Right forelimb (tissue), 1 donor: ENCODE measurements at places on chromosomes 7 and 10.

- DNase-seq: no peak
Observed at GRCh38 chr10:33900596-33900995, 566.1 kb upstream of the NRP1 start.

DNA sequence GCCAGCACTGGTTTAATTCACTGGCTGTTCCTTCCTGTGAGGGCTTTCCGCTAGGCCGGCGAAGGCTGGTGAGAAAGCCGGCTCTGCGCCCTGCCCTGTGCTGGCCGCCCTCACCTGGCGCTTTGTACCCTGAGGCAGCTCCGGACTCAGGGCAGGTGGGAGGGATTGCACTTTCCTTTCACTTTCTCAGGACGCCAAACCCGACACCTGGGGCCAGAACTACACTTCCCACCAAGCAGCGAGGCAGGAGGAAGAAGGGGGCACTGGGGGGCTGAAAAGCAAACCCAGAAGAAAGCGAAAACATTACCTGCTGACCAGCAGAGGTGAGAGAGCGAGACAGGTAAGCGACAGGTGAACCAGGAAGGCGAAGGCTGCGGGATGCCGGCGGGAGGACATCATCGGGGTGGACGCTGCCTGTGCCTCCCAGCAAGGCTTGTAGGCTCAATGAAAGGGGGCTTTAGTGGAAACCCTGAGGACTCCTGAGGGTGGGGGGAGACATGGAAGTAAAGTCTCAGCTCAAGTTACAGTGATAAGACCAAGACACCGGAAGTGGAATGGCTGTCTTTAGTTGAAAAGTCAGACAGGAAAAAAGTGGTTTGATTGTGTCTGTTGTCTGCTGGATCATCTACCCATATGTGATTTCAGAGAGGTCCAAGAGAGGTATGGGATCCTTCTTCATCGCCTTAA is at the start of gene RAB19:
TSS of gene RAB19 (plus strand) at position 181 of the 687 bp plus-strand sequence. CDS start 3,589 bp downstream, outside the sequence.
- DNase-seq: no peak

- no peak for DNase-seq
Observed at GRCh38 chr10:89248990-89249389, 2.6 kb downstream of the LIPA start.

DNA sequence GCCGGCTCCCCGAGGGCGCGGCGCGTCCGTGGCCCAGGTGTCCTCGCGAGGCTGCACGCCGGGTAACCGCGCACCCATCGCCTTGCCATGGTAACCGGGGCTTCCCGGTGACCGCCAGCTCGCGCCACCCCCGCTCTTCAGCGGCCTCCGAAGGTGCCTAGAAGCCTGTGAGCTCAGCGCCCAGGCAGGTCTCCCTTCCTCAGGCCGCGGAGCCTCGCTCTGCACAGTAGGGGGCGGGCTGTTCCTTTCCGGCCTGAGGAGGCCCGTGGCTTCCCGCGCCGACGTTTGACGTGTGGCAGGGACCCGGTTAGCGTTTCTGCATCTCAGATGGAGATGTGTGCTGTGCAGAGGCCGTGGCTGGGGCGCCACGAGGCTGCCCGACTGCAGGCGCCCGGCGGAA is 117.1 kb downstream of the DYNC2I1 start:
- DNase-seq: no peak

DNA sequence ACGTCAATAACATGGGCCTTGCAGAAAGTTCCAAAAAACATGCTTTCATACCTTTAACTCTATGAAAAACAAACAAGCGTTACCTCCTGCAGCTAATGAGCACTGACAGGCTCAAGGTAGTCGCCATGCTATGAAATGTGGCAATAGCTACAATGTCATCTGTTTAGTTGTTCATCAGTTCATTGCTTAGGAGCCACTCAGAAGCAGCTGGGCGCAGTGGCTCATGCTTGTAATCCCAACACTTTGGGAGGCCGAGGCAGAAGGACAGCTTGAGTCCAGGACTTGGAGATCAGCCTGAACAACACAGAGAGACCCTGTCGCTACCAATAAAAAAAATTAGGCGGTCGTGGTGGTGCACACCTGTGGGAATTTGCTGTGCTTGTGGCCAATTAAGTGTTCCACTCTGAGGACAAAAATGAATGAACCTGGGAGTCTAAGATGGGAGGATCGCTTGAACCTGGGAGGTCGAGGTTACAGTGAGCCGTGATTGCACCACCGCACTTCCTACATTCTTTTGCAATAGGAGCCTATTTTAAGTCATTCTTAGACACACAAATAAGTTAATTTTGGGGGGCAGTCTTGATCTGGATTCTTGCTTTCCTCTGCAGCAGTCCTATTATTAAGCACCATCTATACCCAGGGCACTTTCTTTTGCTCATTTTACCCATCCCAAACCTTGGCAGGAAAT is 276.2 kb upstream of the KLF14 start:
- no peak for DNase-seq

DNA sequence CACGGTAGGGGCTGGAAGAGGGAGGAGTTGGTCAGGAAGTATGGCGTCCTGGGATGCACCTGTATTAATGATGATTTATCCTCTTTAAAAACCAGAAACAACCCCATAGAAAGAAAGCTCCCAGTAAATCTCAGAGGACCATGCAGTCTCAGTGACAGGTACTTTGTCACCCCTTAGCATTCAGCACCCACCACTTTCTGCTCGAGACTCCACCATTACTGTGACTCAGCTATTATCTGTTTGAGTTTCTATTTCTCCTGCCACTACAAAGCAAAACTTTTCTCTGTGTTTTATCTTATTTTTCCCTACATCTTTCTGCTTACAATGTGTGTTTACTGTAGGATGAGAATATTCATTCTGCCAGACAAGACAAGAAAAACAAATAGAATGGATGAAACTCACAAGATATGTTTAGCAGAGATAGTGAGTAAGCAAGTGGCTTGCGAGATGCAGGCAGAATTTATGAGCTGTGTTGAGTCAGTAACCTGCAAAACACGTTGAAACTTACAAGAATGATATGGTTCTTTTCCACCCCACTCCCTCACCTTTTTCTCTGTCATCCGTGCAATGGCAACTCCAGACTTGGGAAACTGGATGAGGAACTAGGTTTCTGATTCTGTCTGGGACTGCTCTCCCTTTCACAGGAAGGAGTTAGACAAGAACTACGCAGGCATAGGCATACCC is 127.1 kb downstream of the AOAH start:
- DNase-seq: no peak

DNA sequence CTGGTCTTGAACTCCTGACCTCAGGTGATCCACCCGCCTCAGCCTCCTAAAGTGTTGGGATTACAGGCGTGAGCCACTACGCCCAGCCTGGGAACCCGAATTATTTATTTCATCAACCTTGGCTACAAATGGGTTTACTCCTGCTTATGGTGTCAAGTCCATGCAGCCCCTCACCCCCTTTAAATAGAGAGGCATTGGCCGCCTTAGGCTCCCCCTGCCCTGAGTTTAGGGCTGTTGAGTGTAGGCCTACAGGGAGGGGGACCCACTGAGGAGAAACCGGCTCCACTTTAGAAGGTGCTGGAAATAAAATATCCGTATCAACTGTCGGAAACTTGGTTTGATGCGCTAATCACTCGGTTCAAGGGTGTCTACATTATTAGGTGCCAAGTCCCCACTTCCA is 8.7 kb upstream of the SP8 start:
- no peak for DNase-seq

DNA sequence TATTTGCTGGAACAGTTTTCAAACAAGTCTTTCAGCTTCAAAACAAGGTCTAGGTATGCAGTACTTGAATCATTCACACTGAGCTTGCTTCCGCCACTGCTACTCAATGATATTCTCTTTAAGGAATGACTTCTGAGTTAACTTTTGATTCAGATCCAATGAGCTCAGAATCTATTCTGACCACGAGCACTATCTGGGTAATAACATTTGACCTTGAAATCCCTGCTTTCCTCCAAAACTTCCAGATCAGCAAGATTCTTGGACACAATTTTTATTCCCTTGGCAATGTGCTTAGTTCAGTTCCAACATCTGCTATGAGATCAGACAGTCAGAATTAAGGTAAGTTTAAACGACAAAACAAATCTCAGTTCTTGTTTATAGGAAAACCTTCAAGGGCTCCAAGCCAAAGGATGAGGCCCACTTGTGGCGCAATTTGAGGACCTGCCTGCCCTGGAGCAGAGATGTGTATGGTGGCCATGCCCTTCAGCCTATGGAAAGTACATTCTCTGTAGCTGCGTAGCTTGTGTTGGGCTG is 87.2 kb downstream of the RNF216 start:
- DNase-seq: no peak

- no peak for DNase-seq
Observed at GRCh38 chr7:1055956-1056784, 11.8 kb downstream of the GPR146 start.

DNA sequence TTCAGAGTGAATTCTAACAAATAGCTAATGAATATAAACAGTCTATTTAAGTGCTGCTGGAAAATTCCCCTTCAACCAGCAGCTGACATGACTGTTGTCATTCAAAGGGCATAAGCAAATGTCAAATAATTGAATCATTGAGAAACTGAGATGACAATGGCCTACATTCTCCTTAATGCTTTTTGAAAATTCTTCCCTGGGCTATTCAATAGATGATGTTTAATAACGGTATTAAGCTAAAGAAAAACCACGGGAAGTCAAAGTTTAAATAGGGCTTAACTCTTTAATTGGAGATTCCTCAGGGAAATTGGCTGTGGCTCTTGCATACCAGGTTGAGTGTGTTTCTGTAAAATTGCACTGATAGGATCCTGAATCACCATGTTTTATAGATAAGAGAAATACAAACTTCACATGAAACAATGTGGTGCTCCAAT is 77.0 kb downstream of the ARL4A start:
- DNase-seq: no peak

DNA sequence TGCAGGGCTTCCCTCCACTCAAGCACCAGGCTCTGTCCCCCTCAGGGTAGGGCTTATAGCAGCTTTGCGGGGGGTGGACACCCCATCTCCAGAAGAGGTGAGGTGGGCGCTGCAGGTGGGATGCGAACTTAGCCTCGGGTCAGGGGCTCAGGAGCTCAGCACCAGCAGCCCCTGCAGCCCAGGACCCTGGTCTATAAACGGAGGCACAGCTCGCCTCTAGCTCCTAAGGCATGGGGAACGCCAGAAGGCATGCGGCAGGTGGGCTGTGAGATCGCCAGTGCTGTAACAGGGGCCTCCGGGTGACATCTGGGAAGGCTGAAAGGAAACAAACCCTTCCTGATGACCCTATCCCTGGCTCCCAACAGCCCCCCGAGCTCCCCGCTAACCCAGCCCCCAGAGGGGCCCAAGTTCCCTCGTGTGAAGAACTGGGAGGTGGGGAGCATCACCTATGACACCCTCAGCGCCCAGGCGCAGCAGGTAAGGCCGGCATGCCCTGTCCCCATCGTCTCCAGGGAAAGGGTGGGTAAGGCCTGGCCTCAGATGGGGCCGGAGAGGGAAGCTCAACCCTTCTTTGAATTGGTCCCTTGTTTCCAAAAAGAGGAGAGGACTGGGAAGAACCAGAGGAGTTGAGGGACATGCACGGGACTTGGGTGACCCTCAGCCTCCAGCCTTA is 4.2 kb downstream of the NOS3 start:
- DNase-seq: no peak

GRCh38 chr10:118570591-118570990 is 24.9 kb downstream of the PRLHR start:
- no peak for DNase-seq

- no peak for DNase-seq
Observed at GRCh38 chr10:22837771-22838170, 90.1 kb upstream of the ARMC3 start.

DNA sequence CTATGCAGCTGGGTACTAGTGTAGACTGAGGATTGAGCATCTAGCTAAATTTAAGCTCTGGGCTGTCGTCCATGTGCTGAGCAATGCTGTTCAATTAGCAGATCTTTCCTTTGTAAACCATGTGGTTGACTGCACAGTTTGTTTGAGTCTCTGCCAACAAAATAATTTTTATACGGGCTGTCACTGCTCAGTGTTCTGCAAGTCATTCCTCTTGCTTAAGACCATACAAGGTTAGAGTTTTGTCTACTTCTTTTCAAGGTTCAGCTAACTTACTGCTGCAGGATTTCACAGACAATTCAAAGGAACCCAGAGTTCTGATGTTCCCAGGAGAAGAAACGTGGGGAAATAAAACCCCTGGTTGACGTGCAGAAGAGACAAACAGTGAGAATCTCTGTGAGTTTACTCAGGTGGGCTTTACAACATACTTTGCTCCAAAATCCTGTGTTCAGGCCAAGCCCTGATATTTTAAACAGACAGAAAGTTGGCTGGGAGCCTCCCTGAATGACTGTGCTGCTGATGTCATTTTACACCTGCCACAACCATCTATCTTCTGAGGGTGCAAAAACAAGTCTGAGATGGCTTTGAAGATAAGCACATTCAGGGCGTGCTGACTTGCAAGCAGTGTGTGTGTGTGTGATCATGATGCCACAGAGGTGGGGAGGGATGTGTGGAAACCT is 177.1 kb upstream of the SVIL start:
- peak; percentile 53 for DNase-seq

GRCh38 chr10:62511656-62512055 is 137.5 kb downstream of the ZNF365 start:
- no peak for DNase-seq

DNA sequence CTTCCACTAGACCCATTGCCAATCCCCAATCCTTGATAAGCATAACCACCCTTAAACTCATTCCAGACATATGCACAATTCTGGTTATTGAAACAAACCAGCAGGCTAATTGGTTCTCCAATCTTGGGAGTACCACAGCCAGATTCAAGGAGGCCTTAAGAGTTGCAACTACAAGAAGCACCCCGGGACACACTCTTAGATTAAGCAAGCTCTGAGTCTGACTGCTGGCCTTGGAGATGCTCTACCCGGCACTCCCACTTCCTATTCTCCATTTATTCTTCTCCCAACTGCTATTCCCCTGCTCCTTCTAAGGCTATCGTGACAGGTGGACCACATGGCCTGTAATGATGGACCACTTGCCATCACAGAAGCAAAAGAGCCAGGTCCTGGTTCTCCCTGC is 40.3 kb downstream of the CYTH3 start:
- no peak for DNase-seq

- no peak for DNase-seq
Observed at GRCh38 chr7:7054252-7054830, 128.0 kb upstream of the C1GALT1 start.

GRCh38 chr7:138738551-138739335 is 37.6 kb upstream of the SVOPL start:
- peak; percentile 89 for DNase-seq

DNA sequence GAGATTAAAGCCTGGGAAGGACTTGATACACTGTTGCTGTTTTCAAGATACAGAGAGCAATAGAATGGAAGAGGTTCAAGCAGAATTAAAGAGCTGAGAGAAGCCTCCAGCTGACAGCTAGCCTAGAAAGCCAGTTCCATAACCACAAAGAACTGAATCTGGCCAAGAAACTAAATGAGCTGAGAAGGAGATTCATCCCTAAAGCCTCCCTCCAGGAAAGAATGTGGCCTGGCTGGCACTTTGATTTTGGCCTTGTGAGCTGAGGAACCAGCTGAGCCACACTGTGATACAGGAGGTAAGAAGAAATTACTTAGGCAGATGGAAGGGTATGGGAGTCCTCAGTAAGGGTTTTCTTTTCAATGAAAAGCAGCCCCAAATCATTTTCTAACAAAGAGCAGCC is 324.1 kb downstream of the PHF14 start:
- DNase-seq: no peak

GRCh38 chr7:130639388-130639787 is 29.2 kb downstream of the COPG2 start:
- DNase-seq: no peak
